ENCODE measurements at places on chromosomes 5 and 9.
A peak's percentile ranks its signal among the peaks of the same experiment; 100 is the strongest.

DNA sequence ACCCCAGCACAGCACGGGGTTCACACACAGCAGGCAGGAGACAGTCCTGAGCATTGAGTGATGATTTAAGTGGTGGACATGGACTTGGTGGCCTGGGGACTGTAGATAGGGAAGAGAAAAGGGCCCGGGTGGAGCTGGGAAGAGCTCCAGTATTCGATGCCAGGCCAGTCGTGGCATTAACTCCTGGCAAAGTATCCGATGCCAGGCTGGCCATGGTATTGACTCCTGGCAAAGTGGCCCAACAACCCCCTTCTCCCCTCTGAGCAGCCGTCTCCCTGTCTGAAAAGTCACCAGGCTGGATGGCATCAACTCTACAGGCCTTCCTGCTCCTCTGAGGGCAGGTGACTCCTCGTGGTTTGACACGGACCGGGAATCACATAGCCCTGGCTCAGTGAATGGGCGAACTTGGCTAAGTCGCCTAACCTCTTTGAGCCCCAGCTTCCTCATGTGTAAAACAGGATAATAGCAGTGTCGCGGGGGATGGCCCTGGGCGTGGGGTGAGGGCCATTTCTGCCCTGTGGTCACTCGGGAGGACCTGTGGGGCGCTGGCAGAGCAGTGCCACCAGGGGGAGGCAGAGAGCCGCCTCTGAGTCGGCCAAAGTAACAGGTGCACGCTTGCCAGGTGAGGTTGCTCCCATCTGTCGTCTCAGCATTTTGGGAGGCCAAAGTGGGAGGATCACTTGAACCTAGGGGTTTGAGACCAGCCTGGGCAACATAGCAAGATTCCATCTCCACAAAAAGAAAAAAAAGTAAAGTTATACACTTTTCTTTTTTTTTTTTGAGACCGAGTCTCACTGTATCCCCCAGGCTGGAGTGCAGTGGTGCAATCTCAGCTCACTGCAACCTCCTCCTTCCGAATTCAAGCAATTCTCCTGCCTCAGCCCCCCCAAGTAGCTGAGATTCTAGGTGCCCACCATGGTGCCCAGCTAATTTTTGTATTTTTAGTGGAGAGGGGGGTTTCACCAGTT lies 5.7 kb upstream of the SEC16A start:
- H3K4me1 ChIP-seq = peaks cover 6% of the 10 kb centered on the region
- peaks cover 4% of the 10 kb centered on the region for H3K36me3 ChIP-seq
- no peaks in the 10 kb centered on the region for H3K27me3 ChIP-seq
- no peak overlapping the region for H3K4me3 ChIP-seq

- H3K27ac ChIP-seq = no peak overlapping the region
- DNase-seq = no peak
- H3K27me3 ChIP-seq = peaks cover 35% of the 10 kb centered on the region
- H3K4me3 ChIP-seq = no peak overlapping the region
- H3K36me3 ChIP-seq = no peaks in the 10 kb centered on the region
These were observed 367.4 kb downstream of the PSAT1 start for GRCh38 chr9:78664370-78664769.

GRCh38 chr5:117945258-117945657 lies 1043.1 kb downstream of the DTWD2 start:
- H3K27ac ChIP-seq = no peak overlapping the region
- H3K36me3 ChIP-seq = no peaks in the 10 kb centered on the region
- peaks cover 2% of the 10 kb centered on the region for H3K4me1 ChIP-seq
- peaks cover 5% of the 10 kb centered on the region for H3K27me3 ChIP-seq
- DNase-seq = no peak

DNA sequence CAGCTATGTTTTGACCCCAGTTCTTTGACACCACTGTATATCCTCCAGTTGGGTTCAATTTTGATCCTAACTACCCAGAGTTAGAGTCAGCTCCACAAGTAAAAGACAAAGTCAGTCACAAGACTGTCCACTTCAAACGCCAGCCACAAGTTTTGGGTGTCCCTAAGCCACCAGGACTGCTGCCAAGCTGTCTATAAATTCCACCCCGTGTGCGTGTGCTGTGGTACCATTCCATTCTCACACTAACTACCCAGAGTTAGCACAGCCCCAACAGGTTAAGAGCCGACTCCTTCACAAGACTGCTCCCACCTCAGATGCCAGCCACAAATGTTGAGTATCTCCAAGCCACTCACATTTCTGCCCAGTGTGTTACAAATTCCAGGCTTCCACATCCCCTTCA lies 56.7 kb downstream of the APC start:
- H3K36me3 ChIP-seq = peaks cover 43% of the 10 kb centered on the region
- H3K4me1 ChIP-seq = peaks cover 2% of the 10 kb centered on the region
- no peak for DNase-seq
- H3K4me3 ChIP-seq = no peak overlapping the region

DNA sequence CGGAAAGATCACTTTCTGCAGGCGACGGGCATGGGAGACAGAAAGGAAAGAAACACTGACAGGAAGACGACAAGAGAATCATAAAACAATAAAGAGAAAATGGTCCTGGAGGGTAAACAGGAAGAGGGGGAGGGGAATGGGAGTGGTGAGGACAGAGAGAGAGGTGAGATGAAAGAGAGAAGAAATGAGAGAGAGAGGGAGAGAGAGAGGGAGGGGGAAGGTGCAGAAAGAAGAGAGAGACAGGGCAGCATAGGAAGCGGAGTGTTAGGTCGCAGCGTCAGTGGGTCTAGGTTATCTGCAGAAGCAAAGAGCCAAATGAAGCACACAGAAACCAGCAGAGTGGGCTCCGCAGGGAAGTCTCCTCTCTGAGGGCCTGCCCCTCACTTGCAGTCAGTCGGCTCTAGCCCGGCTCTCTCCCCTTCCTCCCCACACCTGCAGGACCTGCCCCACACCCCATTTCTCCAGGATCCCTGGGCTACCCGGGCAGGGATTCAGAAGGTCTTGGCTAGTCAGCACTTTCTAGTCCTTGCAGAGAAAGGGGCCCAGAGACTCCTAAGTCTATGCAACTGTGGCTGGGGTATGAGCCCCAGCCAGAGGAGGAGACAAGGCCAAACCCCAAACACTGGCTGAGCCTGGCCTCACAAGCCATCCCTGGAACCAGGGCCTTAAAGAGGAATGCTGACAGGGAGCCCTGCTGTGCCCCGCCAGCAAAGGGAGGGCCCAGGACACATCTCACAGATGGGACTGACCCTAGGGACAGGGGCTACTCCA lies 29.7 kb upstream of the MEIKIN start:
- no peaks in the 10 kb centered on the region for H3K4me1 ChIP-seq
- DNase-seq = peak; percentile 24
- H3K4me3 ChIP-seq = no peak overlapping the region
- no peaks in the 10 kb centered on the region for H3K36me3 ChIP-seq

DNA sequence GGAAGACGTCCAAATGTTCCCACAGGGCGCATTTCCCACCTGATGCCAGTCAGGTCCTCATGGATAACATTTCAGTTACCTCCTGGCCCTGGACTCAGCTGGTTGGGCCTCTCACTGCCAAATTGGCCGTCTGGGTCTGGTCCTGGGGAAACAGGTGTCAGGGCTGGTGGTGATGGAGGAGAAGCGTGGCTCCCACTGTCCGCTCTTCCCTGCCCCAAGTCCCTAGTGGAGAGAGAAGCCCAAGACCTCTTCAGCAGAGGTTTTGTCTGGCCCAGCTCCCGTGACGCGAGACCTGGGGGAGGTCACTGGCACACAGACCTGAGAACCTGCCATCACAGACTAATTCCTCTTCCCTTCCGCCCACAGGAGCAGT lies 27.8 kb upstream of the PRDM12 start:
- no peak overlapping the region for H3K27ac ChIP-seq
- no peak for DNase-seq
- H3K4me3 ChIP-seq = no peak overlapping the region
- peaks cover 9% of the 10 kb centered on the region for H3K36me3 ChIP-seq
